ENCODE measurements at places on chromosomes 11 and 22.

DNA sequence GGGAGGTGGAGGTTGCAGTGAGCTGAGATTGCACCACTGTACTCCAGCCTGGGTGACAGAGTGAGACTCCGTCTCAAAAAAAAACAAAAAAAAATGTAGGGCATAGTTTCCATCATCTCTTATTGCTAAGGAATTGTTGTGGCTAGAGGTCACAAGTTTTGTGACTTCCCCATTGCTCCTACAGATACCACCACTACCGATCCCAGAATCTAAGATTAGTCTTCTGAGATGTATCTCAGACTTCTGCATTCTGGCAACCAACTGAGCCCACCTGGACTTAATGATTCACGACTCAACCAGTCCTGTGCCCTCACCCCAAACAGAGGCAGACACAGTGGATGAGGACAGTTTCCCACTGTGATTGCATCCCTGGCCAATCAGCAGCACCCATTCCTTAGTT lies 148.9 kb downstream of the NECTIN1 start:
- no peak for DNase-seq

- DNase-seq = no peak
These were observed 43.1 kb upstream of the EED start for GRCh38 chr11:86201371-86201884.

GRCh38 chr11:104404231-104405175 lies 240.6 kb upstream of the PDGFD start:
- DNase-seq = no peak

DNA sequence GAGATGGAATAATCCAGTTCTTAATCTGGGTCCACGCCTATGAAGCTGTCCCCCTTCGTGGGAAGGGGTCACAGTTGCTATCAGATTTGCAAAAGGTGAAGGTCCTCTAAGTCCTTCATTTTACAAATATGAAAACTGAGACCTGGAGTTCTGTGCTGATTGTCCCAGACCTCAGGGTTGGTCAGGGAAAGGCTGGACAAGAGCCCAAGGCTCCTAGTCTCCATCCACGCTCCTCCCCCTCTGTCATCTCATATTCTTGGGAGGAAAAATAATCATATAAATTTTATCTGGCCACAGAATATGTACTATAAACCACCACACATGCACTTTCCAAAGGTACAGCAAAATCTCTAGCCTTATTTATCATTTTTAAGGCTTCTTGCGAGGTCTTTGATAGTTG lies 5.5 kb downstream of the PACSIN2 start:
- DNase-seq = no peak

GRCh38 chr11:61149624-61150615 lies 11.3 kb downstream of the VPS37C start:
- no peak for DNase-seq

DNA sequence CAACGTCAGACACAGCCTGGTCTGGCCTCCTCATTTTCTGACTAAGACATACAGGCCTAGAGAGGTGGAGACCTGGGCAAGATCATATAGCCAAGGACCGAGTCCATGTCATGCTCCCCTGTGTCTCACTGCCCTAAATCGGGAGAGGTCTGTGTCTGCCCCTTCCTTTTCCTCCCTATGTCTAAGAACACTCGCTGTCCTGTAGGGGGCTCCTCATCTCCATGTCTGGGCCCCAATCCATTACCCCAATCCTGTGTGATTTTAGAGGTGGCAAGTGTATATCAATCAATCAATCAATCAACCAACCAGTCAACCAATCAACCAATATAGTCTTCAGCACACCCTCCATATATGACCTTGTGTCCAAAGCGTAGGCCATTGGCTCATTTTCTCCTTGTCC lies 125.7 kb downstream of the KIRREL3 start:
- no peak for DNase-seq

DNA sequence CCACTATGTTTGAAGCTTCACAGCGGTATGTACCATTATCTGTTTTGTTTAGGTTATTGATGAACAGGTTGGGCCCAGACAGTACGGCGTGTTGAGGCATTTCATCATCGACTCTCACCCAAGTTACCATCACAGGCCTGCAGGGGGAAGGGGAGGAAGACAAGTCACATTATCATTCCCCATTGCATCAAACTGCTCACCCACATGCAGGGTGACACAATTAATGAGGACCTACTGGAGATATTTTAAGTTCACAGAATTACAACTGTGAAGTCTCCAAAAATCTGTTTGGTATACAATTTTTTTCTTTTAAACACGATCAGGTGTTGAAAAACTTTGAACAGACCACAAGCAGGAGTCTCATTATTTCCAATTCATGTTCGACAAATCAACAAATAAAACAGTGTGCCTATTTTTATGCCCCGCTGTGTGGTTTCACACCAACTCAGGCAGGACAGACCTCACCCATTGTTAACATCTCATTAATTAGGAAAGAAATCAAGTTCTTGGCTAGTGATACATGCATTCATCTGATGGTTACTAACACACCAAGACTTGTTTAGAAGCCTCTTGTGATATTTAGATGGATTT lies 289.5 kb downstream of the CADM1 start:
- DNase-seq = no peak

Data from heart left ventricle (tissue), 16 donors.